ENCODE measurements at places on chromosomes 4 and X.

- peak; percentile 94 for DNase-seq
These were observed 342.4 kb downstream of the BCOR start for GRCh38 chrX:39755143-39756032.

DNA sequence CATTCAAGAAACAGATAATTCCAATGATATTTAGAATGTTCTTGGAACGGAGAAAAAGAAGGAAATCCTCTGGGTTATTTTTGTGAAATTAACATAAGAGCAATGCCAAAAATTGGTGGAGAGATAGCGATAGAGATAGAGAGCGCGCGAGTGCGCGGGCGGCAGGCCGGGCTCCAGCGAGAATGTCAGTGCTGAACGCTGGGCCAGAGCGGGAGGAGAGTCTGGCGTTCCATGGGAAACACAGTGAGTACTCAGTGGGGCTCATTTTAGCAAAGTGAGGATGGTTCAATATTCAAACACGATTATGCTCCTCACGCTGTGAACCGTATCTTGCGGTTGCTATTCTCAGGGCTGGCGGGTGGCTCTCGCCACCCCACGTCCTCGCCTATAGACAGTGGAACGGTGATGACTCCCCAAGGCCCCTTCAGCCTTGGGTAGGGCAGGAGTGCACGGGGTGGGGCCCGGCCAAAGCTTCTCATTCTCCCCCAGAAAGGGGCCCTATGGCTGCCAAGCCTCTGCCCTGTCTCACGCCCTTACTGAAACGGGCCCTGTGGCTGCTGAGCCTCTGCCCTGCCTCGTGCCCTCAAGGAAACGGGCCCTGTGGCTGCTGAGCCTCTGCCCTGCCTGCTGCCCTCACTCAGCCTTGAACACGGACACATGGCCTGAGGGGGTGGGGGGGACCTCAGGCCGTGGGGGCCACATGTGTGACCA is 16.9 kb downstream of the CPLX1 start:
- DNase-seq, result no peak

DNA sequence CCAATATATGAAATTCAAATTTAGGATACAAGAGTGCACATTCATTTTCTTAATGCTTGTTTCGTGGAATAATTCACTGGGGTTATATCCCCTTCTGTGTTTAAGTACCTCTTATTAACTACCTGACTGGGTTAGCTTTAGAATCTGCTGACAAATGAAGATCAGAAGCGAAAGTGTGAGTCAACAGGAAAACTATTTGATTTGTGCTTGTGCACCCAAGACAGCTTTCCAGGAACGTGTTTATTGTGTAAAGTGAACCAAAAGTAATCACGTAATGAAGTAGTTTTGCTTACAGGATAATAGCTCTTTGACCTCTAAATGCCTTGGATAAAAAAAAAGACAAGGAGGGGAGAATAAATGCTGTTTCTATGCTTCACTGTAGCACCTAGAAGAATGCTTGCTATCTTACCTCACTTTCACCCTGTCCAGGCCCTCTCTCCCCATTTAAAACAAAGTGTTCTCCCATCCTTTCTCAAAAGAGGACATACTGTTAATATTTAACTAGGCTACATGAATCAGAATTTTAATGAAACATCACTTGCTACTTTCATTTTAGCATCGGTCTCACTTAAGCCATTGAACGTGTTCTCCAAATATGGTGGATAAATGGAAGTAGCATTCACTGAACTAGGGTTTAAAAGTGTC is 141.9 kb downstream of the THOC2 start:
- no peak for DNase-seq

DNA sequence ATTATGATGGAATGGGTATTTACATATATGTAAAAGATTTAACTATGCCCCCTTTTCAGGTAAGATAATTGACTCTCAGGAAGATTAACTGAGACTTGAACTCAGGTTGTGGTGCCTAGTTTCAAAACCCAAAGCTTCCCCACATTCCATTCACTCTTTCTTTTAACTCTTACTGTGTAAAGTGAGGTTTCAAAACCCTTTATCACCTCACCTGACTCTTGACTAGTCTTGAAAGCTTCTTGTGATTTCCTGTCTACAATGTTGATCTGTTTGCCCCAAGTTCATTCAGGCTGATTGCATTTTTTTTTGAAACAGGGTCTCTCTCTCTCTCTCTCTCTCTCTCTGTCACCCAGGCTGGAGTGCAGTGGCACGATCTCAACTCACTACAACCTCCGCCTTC is 40.5 kb upstream of the RAPGEF2 start:
- no peak for DNase-seq

- peak; percentile 79 for DNase-seq
These were observed 276.6 kb downstream of the BCOR start for GRCh38 chrX:39820938-39821708.

Measured in aorta (tissue), 5 donors.